Cardiac ventricle fibroblast (primary cell): ENCODE measurements at places on chromosomes 3 and 15. TPM values are rescaled to one million over a fixed set of nuclear protein-coding genes. Genes with fewer than 3 reads are reported as not detected.

The ARPP19 gene
- total RNA-seq = 55.8 and 60.5 TPM in 2 replicates

The CHRNA3 gene
- total RNA-seq = not detected in 2 replicates

The ARF4 gene
- total RNA-seq = 233 and 242 TPM in 2 replicates

The A4GNT gene
- not detected in 2 replicates for total RNA-seq

The FGF12 gene
- total RNA-seq = 1.3 and 1.4 TPM in 2 replicates

The SLC24A5 gene
- not detected in 2 replicates for total RNA-seq

The VPS39 gene
- 62.2 and 63.1 TPM in 2 replicates for total RNA-seq

The STAB1 gene
- total RNA-seq = 3.0 and 4.4 TPM in 2 replicates

The RBP2 gene
- total RNA-seq = not detected in 2 replicates
